ENCODE measurements at places on chromosomes 4 and X.

DNA sequence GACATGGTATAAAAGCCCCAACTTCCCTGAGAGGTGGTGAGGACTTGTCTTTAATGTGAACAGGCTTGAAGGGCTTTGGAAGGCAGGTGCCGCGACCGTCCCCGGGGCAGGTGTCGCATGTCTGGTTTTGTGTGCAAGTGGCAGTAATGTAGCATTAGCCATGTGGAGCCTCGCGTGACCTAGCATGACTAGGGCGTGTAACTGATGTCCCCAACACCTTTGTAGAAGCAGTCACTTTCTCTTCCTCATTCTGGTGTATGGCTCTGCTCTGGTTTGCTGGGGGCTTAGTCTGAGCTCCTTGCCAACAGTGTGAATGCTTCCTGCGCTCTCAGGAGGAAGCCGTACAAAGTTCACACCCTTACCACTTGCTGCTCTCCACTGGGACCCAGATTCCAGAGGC, 145.7 kb downstream of the AMMECR1 start:
- no peak for DNase-seq

- DNase-seq = no peak
Measured at GRCh38 chr4:76211769-76212708, 1.6 kb downstream of the SCARB2 start.

- DNase-seq = no peak
Measured at GRCh38 chr4:188819233-188819632, 680.0 kb downstream of the TRIML1 start.

DNA sequence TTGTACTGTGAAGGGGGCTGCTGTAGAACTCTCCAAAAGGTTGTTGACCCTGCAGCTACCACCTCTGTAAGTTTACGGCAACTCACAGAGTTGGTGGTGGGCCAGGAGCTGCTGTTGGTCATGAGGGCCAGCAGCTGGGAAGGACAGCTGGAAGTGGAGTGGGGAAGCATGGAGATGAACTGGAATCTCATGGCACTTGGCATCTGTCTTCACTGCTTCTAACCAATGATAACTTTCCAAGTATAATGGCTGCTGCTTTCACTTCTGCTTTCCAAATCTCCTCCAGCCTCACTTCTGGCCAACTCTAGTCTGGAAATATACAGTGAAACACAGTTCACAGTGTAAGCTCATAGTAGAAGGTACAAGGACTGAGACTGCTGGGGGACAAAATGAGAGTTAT, 126.5 kb upstream of the INTU start:
- DNase-seq = no peak

DNA sequence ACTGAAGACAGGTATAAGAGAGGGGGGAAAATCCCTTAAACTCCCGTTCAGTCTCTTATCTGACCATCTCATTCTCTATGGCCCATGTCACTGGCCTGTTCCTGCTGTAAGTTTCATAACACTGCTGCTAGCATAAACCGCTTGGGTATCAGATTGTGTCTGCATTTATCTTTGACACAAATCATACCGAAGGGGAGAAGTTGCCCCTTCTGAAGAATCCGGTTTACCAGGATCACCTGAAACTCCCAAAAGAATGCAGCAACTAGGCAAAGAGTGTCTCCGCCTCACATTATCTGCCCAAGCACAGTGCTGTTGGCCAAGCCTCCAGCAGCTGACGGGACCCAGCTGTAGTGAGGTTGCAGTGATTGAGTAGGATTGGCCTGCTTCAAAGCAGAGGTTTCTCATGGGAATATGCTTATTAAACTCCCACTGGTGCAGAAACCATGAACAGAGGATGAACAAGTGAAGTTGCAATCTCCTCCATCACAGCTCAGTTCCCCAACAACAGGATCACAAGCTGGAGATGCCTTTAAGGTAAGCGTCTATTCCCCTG, 71.3 kb upstream of the PUDP start:
- DNase-seq = no peak

GRCh38 chr4:679629-680028, 5.3 kb downstream of the MYL5 start:
- DNase-seq = no peak

DNA sequence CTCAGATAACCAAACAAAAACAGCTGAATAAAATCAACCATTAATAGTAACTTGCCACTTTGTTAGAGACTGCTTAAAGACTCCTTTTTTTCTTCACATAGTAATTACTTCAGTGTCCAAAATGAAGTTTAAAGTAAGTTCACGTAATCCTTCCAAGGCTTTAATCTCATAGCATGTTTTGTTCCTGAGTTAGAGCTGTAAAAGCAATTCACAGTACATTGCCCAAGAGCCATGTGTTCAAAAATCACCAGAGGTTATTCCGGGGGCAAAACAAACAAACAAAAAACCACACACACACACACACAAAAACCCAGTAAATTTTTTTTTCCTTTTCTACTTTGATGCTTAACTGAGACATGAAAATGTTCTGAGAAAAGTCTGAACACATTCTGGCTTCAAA, 6.1 kb downstream of the GPR82 start:
- DNase-seq = no peak

DNA sequence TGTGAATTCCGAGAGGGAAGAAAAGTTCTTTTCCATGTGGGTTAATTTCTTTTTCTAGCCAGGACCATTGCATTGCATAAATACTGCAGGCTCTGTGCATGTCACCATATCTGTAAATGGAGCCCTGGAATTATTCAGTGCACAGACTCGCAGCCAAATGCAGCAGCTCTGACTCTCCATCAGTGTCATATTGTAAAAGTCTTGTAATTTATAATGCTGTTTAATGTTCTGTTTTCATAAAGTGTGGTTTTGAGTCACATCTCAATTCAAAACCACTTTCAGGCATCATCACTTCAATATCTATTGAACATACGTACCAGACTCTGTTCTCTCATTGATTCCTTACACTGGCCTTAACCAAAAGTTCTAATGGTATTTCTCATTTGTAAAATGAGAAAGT, 193.9 kb upstream of the RPL34 start:
- DNase-seq = no peak

DNA sequence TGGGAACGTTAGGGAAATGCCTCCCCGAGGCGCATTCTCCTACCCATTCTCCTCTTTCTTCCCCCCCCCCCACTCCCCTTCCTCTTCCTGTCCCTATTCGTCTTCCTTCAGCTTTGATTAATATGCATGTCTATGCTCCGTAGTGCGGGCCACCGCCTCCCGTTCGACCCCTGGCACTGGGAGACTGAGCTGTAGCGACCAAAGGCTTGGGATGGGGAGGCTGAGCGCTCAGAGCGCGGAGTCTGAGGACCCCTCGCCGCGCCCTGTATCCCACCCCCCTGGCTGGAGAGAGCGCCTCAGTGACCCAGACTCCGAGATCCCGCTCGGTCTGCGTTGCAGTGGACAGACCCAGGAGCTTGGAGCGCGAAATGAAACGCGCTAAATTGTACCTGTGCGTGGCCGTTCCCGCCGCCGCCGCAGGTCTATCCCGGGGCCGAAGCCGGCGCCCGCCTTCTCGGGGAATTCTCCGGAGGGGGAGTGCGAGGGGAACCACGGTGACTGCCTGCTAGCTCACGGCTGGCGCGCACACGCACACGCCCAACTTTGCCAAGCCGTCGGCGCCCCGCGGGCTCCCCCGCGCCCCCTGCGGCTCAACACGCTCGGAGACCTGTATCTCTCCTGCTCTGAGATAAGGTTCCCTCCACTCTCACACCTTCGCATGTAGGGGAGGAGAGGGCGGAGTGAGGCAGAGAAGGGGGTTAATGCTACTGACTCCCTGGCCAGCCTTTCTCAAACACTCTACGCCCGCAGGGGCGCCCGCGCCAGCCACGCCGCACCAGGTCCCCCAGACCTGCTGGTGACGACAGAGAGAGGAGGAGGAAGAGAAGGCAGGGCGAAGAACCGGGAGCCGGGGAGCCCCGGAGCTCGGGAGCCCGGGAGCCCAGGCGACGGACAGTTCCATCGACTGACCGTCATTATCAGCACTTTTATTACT, 1.5 kb upstream of the PTCHD1 start:
- DNase-seq = no peak

GRCh38 chr4:140277576-140277975, 95.9 kb upstream of the SCOC start:
- DNase-seq = no peak

DNA sequence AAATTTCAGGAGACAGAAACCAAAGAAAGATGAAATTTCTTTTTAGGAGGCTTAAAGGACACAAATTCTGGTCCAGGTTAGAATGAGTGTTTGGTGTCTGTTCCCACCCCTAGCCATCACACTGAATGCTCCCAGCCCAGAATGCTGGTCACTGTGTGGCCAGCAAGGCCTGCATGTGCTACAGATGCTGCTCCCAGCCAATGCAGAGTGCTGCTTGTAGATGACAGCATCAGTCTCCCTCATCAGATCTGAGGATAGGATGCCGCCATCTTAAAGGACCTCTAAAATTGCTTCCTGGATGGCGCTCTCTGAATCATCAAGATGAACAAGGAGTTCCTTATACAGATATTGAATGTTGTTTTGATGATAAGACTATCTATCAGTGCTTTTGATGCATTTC, 17.9 kb upstream of the UBA6 start:
- DNase-seq = no peak

Data from NCI-H2227 treated with DMSO at 0.1 percent for 48 hours (cell line).